Airway epithelial cell (primary cell): ENCODE measurements at places on chromosomes 3 and 15. TPM values are rescaled to one million over a fixed set of nuclear protein-coding genes. Genes with fewer than 3 reads are reported as not detected.

The CKMT1A gene
- total RNA-seq: 195 and 240 TPM in 2 replicates

The SV2B gene
- not detected in 2 replicates for total RNA-seq

The CHRNA3 gene
- total RNA-seq: 0.09 TPM in 1 of 2 replicates, not detected in the other

The NTRK3 gene
- total RNA-seq: not detected in 2 replicates

The C3orf49 gene
- total RNA-seq: not detected in 2 replicates

The RAB27A gene
- total RNA-seq: 2.7 and 4.5 TPM in 2 replicates

The PPM1L gene
- 2.6 and 9.1 TPM in 2 replicates for total RNA-seq

The ARL14 gene
- total RNA-seq: 0.42 and 1.1 TPM in 2 replicates

The SLMAP gene
- 47.3 and 49.5 TPM in 2 replicates for total RNA-seq

The ANKDD1A gene
- 1.4 and 1.6 TPM in 2 replicates for total RNA-seq

The ANKUB1 gene
- total RNA-seq: 1.7 and 2.0 TPM in 2 replicates

The THPO gene
- total RNA-seq: not detected in 2 replicates
